Fibroblast of skin of left biceps (primary cell): ENCODE measurements at places on chromosomes 6 and 20.

DNA sequence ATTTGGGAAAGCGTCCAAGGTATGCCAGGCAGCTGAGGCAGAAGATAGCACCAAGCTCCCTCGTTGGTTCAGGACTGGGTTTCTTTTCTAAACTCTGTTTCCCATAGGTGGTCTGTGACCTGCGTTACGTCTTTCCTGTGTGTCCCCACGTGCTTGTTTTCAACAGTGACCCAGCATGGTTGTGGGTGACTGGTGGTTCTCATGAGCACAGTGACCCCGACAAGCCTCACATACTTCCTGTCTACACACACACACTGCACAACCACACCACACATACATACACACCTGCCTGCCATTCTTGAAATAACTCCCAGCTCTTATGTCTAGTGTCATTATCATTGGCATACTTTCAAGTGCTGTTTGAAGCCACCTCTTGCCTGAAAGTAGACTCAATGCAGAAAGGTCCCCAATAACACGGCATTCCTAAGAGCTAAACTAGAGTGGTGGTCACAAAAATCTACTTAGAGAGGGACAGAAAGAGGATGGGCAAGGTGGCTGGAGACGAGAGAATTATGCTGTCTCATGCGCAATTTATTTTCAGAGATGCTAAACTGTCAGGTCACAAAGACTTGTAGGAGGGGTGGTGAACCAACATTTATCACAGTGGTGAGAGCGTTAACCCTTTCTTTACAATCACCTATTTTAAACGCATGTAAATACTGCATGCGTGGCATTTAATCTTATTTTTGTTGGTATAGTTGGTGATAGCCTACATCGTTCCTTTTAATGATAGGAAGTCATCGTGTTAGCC, 66.7 kb downstream of the GCNT2 start:
- no peak for DNase-seq

DNA sequence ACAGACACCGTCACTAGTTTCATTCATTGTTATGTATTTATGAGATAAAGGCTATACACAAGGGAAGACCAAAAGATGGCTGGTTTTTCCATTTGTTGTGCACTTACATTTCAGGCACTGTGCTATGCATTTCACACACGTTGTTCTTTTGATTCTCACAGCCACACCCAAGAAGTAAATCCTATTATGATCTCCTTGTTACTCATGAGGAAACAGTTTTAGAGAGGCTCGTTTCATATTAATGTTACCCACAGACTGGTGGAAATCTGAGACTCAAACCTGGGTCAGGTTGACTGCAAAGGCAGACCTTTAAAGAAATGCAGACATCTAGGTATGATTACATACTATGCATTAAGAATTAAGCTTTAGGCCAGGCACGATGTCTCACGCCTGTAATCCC, 34.9 kb downstream of the SHLD1 start:
- DNase-seq: no peak

DNA sequence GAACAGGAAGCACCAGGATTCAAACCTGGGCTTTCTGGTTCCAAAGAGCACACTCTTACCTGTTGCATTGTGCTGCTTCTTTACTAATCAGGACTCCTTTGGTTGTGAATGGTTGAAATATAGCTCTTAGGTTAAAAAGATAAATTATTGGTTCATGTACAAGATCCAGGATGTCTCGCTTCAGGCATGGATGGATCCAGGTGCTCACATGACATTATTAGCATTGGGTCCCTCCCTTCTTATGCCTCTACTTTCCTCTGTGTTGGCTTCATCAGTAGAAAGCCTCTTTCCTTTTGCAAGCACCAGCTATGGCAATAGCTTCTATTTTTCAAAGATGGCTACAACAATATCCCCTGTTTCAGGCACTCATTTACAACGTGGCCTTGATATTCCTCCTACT, 217.7 kb upstream of the SULF2 start:
- no peak for DNase-seq

- DNase-seq: no peak
Measured at GRCh38 chr6:107600121-107600520, 110.2 kb downstream of the SOBP start.

- no peak for DNase-seq
Measured at GRCh38 chr6:21886542-21887151, 293.1 kb downstream of the SOX4 start.

DNA sequence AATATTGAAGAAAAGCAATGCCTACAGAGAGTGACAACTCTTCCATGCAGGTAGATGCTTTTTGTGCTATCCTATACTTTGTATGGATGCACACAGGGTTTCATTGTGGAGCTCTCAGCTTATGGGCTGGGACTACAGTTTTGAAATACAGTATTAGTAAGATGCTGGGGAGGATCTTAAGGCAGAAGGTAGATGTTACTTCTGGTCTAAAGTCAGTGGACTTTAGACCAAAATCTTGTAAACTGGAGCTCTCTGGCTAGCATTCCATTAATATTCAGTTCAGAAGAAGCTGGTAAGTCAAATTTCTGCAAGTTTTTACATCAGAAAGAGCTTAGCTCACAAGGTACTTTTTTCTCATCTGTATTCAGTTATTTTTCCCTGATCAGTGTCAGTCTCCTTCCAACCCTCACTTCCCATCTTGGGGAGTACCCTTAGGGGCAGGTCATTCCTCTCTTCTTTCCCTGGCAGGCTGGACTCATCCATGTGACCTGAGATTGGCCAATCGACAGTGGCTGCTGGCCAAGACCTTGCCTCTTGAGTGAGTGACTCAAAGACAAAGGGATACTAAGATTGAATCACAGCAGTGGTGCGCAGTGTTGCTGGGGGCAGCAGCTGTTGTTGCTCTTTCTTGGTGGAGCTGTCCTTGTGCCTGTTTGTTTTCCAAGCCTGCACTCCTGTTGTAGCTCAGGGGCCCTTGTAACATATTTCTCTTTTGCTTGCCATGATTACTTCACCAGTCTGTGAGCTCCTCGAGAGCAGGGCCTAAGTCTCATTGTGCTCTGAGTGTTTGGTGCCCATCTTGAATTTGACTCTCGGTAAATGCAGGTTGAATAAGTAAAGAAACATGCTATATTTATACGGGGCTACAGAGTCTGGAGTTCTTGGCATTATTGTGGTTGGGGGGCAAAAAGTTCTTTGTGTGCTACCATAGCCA, 2.8 kb upstream of the PHF20 start:
- peak; percentile 87 for DNase-seq

DNA sequence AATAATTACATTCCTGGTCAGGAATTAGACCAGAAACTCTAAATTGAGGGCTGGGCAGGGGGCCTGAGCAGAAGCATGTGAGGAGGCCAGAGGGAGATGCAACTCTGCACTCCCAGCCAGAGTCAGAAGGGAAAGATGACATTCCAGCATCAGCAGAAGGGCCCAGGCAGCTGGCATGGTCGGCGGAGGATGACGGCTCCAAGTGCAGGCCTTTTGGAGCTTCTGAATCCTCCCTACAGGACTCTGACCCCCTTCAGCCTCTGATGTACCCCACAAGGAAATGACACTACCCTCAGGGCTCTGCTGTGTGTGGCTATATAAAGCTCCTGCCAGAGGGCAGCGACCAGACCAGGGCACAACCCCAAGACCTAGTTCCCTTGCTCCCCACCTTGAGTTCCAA, 1.9 kb downstream of the LRFN2 start:
- DNase-seq: no peak
